ENCODE measurements at places on chromosomes 4 and X.

DNA sequence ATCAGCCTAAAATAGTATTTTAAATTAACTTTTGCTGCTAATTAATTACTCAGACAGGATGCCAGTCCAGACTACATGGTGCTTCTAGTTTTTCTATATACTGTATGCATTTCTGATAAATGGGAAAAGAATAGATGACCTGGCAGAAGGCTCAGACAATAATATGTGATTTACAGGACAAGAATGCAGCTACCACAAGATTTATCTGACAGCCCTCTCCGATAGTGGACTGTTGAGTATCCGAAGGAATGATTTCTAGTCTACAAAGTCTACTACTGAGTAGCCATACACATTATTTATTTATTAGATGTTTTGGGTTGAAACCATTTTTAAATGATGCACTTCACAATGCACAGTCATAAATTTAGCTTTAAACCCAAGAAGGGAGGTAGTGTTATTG, 212.8 kb downstream of the MAB21L2 start:
- DNase-seq, result no peak

- DNase-seq, result peak; percentile 46
Observed at GRCh38 chr4:128854433-128854832, 44.9 kb downstream of the JADE1 start.

DNA sequence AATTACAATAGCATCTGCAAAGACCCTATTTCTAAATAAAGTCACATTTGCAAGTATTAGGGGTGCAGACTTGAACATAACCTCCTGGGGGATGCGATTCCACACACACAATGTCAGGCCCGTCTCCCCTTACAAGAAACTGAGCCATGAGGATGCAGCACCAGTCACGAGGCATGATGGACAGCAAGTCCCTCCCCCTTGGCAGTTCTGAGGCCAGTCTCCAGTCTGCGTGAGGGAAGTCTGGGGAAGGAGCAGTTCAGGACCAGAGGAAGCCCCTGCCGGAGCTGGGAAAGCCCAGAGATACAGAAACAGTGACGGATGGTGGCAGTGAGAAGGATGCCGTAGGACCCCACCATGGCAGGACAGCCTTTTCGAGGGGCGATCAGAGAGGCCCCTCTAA, 9.4 kb downstream of the FAM53A start:
- no peak for DNase-seq

DNA sequence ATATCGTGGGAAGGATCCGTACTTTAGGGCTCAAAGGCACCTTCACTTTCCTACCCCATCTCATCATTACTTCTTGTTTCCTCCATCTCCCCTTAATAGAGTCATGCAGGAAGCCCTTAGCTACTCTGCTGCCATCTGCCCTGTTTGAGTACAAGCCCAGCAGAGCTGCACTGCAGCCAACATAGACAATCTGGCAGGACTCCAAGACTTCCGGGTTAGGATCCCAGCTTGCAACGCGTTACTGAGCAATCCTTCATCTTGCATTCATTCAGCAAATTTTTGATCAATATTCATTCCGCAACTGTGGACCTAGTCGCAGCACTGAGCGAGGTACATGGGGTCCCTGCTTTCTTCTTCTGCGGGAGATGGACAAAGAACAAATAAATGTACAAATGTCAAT, 344.9 kb downstream of the BCOR start:
- DNase-seq, result peak; percentile 53

GRCh38 chr4:113760795-113761619, 531 bp downstream of the CAMK2D start:
- peak; percentile 74 for DNase-seq

DNA sequence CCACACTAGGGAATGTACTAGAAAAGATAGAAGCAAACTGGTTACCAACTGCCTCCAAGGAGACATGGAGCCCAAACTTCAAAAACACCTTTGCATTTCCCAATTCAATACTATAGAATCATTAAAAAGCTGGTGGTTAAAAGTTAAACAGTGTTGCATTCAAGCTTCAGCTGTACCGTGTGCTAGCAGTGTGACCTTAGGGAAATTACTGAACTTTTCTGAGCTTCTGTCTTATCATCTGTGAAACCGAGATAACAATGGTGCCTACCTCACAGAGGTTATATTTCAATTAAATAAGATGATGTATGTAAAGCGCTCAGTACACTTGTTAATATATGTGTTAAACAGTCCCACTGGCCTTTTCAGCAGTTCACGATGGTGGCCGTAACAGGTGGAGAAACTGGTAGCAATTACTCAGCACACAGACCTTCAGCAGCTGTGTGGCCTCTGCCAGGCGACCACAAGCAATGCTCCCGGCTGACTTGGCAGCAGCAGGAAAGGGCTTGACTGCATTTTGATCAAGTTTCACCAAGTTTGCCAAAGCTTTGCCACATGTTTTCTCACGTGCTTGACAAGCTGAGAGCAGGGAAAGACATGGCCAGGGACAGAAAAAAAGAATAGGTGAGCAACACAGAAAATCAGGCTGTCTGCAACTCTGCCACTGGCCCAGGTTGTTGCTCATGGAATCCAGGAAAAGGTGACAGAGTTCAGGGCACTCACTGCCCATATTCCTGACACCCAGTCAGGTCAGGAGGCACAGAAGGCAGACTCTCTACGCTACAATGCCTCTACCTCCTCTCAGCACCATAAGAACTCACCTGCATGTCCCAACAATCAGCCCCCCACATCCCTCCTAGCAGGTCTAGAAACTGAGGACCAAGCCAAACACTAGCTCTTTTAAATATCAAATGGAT, 72.1 kb downstream of the PARM1 start:
- DNase-seq, result no peak

DNA sequence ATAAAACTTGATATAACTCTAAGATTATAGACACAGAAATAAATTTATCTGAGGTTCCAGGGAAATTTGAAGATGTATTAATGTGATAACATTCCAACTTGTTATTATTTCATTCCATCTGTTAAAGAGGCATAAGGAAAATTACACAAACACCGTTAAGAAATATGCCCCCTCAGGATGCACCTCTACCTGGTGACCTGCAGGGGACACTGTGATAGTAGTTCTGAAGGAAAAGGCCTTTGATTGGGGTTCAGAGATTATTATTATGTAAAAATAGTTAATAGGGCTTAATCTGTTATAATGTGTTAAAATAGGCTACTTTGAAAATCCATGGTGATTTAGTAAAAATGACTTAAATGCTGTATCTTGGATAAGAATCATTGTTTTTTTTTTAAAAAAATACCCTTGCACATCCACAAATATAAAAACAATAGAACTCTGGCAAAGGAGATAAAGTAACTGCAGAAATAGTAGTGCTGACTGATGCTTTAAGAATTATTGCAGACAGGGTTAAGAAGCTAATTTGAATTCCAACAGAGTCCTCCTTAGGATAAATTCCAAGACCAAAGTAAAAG, 6.1 kb upstream of the ABRAXAS1 start:
- DNase-seq, result peak; percentile 31

DNA sequence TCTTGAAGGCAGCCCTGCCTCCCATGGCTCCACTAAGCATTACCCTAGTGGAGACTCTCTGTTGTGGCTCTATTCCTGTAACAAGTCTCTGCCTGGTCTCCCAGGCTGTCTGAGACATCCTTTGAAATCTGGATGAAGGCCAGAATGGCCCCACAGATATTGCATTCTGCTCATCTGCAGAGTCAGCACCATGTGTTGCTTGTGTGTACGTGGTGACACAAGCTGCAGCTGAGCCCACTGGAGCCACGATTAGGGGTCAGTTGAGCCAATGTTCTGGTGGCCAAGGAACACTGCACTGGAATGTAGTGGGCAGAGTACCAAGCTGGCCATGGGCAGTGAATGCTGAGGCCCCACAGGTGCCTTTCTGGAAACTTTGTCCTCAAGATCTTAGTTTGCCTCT, 29.2 kb downstream of the GRID2 start:
- DNase-seq, result no peak

DNA sequence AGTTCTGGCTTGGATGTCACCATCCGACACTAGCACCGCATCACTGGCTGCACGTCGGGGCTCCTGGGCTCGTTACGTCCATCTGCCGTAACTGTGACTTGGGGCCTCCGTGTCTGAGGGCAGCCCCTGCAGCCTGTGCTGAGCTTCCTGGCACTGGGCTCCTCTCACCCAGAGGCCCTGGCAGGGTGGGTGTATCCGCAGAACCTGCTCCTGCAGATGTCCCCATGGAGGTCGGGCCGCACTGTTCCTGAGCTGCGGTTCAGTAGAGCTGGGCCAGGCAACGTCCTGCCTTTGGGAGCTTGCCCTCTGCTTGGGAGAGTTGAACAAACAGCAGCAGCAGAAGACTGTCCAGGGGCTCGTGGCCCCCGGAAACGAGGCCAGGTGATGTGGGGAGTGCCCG, 71.4 kb downstream of the RGS12 start:
- no peak for DNase-seq

GRCh38 chrX:153973127-153974002, 811 bp downstream of the TMEM187 start:
- DNase-seq, result no peak

- peak; percentile 87 for DNase-seq
Observed at GRCh38 chrX:119228512-119229252, 7.4 kb upstream of the PGRMC1 start.

GRCh38 chr4:35970366-35970960, 273.9 kb downstream of the ARAP2 start:
- DNase-seq, result no peak

DNA sequence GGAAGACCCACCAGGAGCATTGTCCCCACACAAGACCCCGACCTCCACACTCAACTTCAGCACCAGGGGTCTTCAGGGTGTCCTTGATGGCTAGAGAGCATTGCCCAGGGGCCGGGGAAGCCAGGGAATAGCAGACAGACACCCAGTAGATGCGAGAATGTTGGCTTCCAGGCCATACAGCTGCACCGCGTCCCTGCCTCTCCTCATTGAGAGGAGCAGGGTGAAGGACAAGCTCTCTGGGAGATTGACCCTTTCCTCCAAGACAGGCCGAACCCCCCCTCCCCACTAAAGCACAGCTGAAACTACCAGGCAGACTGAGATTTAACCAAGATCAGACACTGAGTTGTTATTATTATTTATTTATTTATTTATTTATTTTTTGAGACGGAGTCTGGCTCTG, 42.6 kb upstream of the SLC25A4 start:
- DNase-seq, result no peak
